ENCODE measurements at places on chromosomes 11 and 22.

GRCh38 chr22:45717789-45718188 is 46.2 kb downstream of the ATXN10 start:
- DNase-seq = no peak

- no peak for DNase-seq
Measured at GRCh38 chr22:27783436-27784119, 18.0 kb downstream of the MN1 start.

DNA sequence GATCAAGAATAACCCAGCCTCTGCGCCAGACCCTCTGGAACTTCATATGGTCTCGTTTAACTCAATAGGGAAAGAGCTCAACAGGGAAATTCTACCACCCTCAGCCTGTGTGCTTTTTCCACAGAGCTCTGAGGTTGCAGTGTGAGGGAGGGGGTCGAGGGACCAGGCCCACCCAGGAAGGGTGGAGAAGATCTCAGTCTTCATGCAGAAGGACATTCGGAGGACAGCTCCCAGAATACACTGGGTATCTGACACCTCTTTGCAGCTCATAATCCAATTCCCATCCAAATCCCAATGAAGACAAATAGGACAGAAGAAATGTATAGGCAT is 56.6 kb downstream of the ST14 start:
- no peak for DNase-seq

GRCh38 chr11:91296629-91297028 is 928.0 kb upstream of the FAT3 start:
- no peak for DNase-seq

- no peak for DNase-seq
Measured at GRCh38 chr11:64437426-64437825, 78.5 kb downstream of the RPS6KA4 start.

DNA sequence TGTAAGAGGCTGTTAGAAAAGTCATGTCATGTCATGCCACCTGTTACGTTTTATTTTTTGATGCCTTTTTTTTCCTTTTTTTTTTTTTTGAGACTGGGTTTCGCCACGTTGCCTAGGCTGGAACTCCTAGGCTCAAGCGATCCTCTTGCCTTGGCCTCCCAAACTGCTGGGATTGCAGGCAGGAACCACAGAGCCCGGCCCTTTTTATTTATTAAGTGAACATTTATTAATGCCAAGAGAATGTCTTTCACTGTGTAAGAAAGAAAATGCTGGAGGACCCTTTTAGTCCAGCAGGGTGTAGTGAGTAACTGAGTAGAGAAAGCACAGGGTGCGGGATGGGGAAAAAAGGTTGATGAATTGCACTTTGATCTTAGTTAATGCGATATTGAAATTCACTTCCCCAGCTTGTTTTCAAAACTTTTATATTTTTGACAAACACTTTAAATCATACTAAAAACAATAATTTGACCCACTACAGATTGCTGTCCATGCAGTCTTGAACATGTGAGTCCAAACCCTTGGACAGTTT is 2.3 kb upstream of the XBP1 start:
- no peak for DNase-seq

DNA sequence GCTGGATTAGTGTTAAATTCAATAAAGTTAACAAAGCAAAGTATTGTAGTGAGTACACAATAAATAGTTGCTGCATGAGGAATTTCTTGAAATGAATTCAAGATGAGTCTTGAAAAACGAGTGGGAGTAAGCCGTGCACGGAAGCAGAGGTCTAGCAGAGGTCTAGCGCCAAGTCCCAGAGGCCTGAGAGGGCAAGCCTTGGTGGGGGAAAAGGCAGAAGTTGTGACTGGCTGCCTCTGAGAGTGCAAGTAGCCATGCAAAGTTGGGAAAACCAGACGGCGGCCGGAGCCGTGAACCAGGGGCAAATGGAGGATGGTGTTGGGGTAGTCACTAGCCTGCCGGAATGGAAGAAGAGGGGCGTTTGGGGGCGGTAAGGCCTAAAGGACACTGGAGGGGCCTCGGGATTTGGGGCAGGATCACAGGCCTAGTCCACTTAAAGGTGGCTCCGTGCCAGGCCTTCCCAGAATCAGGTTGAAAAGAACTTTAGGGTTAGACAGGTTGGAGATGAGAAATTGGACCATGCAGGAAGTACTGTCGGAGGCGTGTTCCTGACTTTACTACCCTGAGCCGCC is 379 bp upstream of the SLC3A2 start:
- DNase-seq = no peak

GRCh38 chr22:40210818-40211217 is 33.1 kb downstream of the TNRC6B start:
- DNase-seq = no peak

- no peak for DNase-seq
Measured at GRCh38 chr22:25668437-25668836, 73.6 kb upstream of the MYO18B start.

GRCh38 chr11:110075847-110076208 is 17.4 kb upstream of the ZC3H12C start:
- DNase-seq = no peak

- no peak for DNase-seq
Measured at GRCh38 chr11:116680349-116681125, 92.2 kb downstream of the BUD13 start.

DNA sequence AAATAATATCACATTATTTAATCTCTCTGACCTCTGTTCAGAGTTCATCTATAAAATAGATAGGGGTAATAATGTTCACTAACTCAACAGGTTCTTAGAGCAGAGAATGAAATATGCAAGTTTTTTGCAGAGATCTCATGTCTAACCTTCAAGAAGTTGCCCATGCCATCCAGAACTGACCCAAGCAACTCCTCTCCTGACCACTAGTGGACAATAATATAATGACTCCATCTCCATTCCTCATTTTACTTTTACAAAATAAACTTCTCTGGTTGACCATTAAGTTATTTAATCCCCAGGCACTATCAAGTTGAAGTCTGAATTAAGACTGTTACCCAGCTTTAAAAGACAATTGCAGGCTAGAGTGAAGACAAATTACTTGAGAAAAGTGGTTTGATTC is 382.6 kb downstream of the KCNA4 start:
- DNase-seq = no peak

- no peak for DNase-seq
Measured at GRCh38 chr22:44524806-44525205, 26.8 kb upstream of the RTL6 start.

DNA sequence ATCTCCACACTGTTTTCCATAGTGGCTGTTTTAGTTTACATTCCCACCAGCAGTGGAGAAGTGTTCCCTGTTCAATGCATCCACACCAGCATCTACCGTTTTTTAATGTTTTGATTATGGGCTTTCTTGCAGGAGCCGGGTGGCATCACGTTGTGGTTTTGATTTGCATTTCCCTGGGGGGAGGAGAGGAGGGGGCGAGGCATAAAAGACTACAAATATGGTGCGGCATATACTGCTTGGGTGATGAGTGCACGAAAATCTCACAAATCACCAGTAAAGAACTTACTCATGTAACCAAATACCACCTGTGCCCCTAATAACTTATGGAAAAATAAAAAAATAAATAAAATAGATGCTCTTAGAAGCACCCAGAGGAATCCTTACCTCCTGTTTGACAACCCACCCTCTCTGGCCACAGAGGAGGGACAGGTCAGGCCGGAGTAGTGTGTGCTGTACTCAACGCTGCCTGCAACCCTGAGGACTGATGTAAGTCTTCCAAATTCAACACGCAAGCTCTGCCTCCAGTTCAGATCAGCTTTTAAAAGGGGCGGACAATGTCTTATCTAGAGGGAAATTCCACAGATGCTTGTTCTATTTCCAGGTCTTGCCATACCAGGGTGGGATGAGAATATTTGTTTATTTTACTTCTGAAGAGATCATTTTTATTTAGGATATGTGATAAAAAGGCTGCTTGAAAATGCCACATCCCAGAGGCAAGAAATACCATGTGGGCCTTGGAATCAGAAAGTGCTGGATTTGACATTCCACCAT is 329.6 kb upstream of the B3GAT1 start:
- no peak for DNase-seq

DNA sequence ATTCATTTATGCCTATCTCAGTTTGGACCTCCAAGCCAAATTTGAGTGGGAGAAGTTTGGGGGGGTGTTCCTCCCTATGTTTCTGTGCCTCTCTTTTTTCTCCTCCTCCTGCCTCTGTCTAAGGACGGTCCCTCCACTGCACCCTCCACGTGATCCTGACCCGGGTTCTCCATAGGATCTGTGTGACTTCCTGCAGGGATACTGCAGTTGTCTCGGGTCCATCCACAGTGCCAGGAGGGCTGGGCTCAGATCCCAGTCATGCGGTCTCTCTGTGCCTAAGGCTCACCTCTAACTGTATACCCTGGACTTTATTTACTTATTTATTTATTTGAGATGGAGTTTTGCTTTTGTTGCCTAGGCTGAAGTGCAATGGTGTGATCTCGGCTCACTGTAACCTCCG is 1354.5 kb downstream of the BRD1 start:
- no peak for DNase-seq

GRCh38 chr11:26779074-26779865 is 57.4 kb upstream of the SLC5A12 start:
- no peak for DNase-seq

DNA sequence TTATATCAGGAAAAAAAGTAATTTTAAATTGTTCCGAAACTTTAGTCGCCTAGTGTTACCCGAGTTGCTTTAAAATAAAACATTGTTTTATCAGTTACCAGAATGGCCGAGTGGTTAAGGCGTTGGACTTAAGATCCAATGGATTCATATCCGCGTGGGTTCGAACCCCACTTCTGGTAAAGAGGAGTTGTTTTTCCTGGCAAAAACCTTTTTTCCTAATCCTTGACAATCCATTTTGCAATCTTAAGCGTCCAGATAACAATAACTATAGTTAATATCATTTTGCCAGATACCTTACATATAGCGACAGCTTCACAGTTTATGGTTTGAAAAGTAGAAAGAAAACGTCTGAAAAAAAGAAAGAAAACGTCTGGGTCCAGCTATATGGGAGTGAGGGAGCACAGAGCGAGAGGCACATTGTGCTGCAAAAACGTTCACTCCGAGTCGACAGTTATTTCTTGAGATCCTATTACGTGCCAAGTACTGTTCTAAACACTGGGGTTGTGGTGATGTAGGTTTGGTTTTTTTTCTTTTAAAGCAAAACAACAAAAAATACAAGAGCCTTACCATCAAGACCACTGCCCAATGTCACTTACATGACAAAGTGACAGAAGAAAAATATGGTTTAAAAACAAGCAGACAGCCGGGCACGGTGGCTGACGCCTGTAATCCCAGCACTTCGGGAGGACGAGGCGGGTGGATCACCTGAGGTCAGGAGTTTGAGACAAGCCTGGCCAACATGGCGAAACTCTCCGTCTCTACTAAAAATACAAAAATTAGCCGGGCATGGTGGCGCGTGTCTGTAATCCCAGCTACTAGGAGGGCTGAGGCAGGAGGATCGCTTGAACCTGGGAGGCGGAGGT is 40.6 kb downstream of the OR4D9 start:
- DNase-seq = peak; percentile 22

GRCh38 chr11:120599816-120600420 is 88.4 kb downstream of the GRIK4 start:
- no peak for DNase-seq

- no peak for DNase-seq
Measured at GRCh38 chr22:21990445-21991303, 8.1 kb upstream of the TOP3B start.

GRCh38 chr11:704228-704674 is 1.8 kb upstream of the EPS8L2 start:
- no peak for DNase-seq

GRCh38 chr11:70250876-70251658 is 19.4 kb upstream of the PPFIA1 start:
- DNase-seq = no peak

GRCh38 chr22:33529424-33530113 is 390.7 kb downstream of the LARGE1 start:
- DNase-seq = no peak

- DNase-seq = no peak
Measured at GRCh38 chr11:106399076-106399511, 321.6 kb downstream of the AASDHPPT start.

- DNase-seq = no peak
Measured at GRCh38 chr11:131499199-131499598, 128.8 kb downstream of the NTM start.

DNA sequence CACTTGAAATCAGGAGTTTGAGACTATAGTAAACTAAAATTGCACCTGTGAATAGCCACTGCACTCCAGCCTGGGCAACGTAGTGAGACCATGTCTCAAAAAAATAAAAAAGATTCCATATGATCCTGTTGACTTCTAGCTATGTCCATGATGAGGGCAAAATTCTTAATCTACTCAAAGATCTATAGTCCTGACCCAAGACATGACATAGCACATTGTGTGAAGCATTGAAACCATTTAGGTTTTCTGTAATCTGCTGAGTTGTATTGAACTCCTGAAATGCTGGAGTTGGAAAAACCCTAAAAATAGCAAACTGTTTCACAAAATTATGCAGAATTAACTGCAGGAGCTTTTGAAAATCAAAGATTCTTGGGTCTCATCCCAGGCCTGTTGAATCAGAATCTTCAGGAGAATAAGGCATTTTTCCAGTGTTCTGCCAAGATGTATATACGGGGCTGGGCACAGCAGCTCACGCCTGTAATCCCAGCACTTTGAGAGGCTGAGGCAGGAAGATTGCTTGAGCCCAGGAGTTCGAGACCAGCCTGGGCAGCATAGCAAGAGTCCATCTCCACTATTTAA is 29.8 kb upstream of the LDHA start:
- DNase-seq = no peak

DNA sequence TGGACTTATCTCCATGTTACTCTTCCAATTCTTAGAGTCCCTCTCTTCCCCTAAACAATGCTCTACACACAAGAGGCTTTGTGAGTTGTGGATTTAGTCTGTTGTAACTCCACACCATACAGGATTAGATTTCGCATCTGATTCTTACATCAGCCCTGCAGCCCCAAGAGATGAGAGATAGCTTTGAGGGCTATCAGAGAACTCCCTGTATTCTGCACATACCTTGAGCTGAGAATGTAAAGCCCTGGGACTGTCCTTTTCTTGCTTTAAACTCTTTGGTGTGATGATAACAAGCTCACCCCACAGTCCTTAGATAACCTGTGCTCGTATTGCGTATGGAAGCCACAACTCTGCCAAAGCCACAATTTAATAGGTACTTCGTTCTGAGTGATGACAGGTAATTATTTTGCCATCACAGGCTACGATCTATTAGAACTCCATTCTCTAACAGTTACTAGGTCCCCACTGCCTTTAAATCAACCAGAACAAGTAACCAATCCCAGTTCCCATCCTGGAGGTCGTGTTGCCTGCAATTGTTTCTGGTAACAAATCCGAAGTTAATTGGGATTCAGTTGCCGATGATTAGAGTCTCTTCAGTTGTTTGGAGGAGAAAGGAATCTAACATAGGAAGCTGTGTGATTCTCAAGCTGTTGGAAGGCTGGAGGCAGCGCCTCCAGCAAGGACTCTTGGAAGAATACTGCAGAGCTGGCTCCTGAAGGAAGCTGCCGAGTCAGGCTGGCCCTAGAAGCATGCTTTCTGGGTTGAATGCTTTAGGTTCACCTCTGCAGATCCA is 1.3 kb upstream of the PARVG start:
- no peak for DNase-seq

GRCh38 chr11:94735907-94736306 is 32.2 kb upstream of the AMOTL1 start:
- no peak for DNase-seq

GRCh38 chr22:25051073-25051472 is 98.6 kb downstream of the KIAA1671 start:
- no peak for DNase-seq

- no peak for DNase-seq
Measured at GRCh38 chr22:38827510-38827909, 16.3 kb downstream of the NPTXR start.

GRCh38 chr11:69008737-69009440 is 4.2 kb downstream of the MRGPRF start:
- DNase-seq = no peak

All from NCI-H510A (cell line).